Umbilical cord (tissue), 2 donors: ENCODE measurements at places on chromosomes 5 and 9. TPM values are rescaled to one million over a fixed set of nuclear protein-coding genes. Genes with fewer than 3 reads are reported as not detected.

LCN6 gene
- total RNA-seq = not detected

LCN1 gene
- total RNA-seq = not detected

GRXCR2 gene
- not detected for total RNA-seq

SLC24A2 gene
- 2.6 TPM for total RNA-seq

HEMGN gene
- 30.3 TPM for total RNA-seq

FOXD4 gene
- 3.4 TPM for total RNA-seq

ORM1 gene
- total RNA-seq = not detected

FBLL1 gene
- total RNA-seq = 1.9 TPM

GRIN1 gene
- total RNA-seq = 5.1 TPM

SAPCD2 gene
- total RNA-seq = 2.6 TPM

MYO10 gene
- total RNA-seq = 24.1 TPM

SMU1 gene
- total RNA-seq = 31.1 TPM

TEK gene
- total RNA-seq = 28.6 TPM

CLTA gene
- 168 TPM for total RNA-seq

ST8SIA4 gene
- 13.5 TPM for total RNA-seq

TXNDC8 gene
- total RNA-seq = 5.1 TPM

SAXO1 gene
- total RNA-seq = 1.9 TPM

SPAAR gene
- 1.4 TPM for total RNA-seq

RANBP6 gene
- 25.0 TPM for total RNA-seq

RHOBTB3 gene
- total RNA-seq = 226 TPM

PPP1R2B gene
- total RNA-seq = 2.9 TPM

SEC61B gene
- 37.1 TPM for total RNA-seq

PLAC8L1 gene
- not detected for total RNA-seq

ASPN gene
- 132 TPM for total RNA-seq

IFNA2 gene
- 5.8 TPM for total RNA-seq

LIFR gene
- total RNA-seq = 82.3 TPM

KIF4B gene
- total RNA-seq = 4.8 TPM
